ENCODE measurements at places on chromosomes 1 and 21.

- no peak for DNase-seq
These were observed 81.4 kb downstream of the NENF start for GRCh38 chr1:212514056-212514614.

GRCh38 chr21:25350056-25350455 lies 257.2 kb downstream of the MRPL39 start:
- peak; percentile 54 for DNase-seq

DNA sequence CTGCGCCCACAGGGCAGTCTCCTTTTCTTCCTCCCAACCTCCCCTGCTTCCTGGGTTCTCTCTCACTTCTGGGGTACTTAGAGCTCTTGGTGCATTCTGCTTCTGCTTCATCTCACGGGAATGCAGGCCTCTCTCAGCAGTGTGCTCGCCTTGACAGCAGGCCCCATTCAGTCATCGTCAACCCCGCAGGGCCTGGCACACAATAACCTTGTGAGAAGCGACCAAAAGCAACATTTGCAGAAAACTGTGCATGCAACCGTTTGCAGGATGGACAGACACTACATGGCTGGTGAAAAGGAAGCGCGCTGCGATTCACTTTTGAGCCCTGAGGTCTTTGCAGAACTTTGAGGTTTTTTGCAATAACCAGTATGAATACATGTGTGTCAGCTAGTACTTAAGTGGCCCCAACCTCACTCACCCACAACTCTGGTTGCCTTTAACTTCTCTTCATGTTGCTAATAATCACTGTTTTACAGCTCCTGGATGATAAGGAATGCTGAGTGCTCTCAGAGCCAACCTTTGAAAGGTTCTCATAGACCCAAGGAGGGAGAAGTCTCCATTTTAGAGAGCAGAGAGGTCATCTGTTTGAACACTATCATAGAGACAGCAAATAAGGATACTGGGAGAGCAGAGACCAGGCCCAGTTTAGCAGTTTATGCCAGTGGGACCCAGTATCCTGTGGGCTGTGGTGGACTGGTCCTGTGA lies 2.5 kb upstream of the CD160 start:
- no peak for DNase-seq

DNA sequence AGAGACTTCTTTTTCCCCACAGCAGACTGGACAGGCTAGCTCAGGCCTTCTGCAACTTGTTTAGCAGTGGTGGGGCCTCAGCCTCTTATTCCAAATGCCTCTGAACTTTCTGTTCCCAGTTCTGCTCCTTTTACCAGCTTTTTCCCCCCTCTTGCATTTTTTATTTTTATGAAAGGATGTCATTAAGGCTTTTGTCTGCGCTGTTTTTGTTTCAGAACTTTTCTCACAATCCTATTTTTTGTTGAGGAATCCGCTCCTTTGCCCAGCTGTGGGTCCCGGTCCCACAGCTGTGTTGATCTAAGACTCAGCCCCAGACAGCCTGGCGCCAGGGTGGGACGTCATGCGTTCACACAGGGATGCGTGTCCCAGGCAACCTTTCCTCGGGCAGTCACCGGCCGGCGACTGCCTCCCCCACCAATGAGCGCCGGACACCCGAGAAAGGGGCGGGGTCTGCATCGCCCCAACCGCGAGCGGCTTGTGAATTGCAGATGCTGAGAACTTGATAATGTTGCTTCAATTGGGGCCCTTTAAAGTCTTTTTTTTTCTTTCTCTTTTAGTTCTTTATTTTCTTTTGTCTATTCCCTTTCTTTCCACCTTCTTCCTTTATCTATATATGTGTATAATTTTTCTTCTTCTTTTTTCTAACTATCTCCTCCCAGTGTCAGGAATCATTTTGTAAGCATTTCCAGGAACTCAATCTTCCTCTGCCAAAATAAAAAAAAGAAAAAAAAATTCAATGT lies 3.0 kb upstream of the ID3 start:
- peak; percentile 83 for DNase-seq

DNA sequence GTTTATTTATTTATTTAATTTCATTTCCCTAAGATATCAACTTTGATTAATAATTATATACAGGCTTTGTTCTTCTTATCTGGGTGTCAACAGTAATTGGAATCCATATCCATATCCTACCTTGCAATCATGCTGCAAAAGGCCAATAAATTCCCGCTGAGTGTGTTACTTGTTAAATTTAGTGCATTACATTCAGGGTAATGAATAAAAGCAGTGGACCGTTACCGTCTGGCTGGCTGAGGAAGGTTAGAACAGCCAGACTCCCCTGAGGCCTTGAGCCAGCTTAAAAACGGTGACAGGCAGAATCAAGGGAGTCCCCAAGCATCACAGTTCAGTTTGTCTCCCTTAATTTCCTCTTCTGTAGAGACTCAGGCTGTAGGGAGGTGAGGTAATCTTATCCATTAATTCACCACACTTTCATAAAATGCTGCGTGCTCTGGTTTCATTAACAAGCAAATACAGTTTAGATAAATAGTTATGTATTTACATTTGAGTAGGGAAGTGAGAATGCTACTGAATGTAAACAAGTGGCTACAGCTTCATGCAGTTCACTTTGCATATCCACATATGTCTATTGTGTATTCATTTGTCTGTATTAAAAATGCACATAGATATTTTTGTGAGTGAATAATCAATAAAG lies 888.2 kb upstream of the CXADR start:
- DNase-seq: no peak

DNA sequence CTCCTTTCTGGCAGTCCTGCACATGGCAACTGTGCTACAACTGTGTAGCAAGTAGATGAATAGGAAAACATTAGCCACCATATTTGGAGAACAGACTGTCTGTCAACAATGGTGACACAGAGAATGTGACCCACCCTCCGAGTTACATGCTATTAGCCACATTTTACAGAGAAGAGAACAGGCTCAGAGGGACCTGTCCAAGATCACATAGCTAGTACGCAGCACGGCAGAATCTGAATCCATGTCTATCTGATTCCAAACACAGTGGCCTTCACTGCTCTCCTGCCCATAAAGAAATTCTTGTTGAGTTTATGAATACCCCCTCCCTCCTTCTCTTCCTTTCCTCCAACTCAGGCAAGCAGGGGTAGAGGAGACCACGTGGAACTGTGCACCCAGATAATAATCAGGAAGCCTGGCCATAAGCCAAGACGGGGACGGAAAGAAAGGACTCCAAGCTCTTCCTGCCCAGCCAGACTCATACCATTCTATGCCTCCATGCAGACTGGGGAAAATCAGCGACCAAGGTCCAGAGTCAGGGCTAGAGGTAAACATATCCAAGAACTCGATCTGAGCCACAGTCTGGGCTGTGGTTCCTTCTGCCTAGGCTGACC lies 78.8 kb downstream of the TRABD2B start:
- no peak for DNase-seq

GRCh38 chr1:108897865-108898720 lies 21.3 kb downstream of the GPSM2 start:
- DNase-seq: peak; percentile 25

DNA sequence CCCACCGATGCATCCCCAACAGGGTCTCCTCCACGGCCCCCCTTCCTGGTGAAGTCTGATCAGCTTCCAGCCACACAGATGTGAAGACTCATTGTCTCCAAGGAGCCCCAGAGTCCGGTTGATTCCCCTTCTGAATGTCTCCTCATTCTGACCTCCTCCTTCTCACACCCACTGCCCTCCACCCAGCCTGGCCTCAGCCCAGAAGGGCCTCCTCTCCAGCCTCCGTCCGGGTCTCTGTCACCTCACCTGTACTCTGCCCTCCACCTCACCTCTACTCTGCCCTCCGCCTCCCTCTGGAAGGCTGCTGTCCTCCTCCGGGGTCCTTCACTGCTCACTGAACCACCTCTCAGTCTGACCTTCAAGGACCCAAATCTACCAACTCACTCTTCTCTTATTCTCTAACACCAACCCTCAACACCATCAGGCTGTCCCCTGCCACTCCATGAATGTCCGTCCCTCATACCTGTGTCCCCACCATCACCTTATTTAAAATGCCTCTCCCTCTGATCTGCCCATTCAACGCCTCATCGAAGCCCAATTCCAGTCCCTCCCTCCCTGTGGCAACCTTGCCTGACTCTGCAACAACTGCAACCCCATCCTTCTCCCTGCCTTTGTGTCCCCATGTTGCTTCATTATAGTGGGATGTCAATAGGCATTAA lies 201.2 kb downstream of the TOMM20 start:
- no peak for DNase-seq

DNA sequence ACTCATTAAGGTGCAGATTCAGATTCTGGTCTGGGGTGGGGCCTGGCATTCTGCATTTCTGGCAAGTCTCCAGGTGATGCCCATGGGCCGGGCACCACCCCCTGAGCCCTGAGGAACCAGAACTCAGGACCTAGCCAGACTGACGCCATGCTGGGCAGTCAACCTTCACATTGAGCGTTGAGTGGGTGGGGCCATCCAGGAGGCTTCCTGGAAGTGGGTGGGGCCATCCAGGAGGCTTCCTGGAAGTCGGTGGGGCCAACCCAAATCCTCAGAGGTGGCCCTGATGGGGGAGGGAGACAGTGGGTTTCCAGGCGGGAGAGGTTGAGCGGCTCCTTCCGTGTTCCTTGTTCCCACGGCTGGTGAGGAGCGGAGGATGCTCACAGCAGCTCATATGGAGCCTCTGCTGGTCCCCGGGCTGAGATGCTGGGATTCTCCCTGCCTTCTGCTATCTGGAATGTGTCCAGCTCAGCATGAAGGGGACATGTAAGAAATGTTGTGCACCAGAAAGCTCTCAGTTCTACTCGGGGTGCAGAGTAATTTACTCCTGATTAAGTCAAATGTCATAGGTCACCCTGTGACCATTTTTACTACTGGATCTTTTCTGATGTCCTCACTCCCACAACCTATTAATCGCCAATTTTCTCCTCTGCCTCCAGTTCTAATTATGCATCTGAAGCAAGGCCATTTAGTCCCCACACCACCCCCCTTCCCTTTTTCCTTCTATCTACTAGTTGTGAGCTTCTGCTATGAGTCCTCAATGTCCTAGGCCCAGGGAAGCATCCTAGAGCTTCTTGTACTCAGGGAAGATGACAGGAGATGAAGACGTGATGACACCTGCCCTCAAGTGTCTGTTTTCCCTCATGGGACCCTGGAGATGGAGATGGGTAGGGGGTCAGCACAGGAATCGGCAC lies 435.4 kb downstream of the PTPRU start:
- no peak for DNase-seq

- peak; percentile 5 for DNase-seq
These were observed 29.4 kb downstream of the SPATA17 start for GRCh38 chr1:217660353-217661062.

GRCh38 chr1:113783254-113784103 lies 24.2 kb upstream of the PHTF1 start:
- no peak for DNase-seq

Measured in NT2/D1 (cell line).